ENCODE measurements at places on chromosomes 2 and 18.

DNA sequence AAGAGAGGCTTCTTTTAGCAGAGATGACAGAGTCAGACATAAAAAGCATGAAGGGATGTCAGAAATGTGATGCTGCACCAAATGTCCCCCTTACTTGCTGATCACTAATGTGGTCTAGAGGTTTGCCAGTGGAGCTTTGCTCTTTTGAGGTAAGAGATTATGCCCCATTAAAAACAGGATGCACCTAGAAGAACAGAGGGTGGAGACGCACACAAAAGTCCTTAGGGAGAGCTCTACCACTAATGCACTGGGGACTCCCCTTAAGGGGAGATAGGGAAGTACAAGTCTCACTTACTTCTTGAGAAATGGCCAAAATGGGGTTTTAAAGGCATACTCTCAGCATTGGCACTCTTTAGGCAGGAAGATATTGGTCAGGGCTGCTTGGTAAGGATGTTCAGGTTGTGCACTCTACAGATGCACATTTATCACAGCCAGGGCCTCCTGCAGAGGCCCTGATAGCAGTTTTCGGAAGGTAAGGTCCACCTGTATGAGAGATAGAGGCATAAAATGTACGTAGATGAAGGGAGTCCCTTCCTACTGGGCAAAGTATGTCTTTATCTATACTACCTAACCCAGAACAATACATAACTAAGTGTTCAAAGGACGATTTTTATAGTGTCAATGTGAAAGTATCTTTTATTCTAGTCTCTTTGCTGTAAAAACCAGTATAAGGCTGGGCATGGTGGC lies 17.0 kb upstream of the SCYGR1 start:
- no peak for DNase-seq

DNA sequence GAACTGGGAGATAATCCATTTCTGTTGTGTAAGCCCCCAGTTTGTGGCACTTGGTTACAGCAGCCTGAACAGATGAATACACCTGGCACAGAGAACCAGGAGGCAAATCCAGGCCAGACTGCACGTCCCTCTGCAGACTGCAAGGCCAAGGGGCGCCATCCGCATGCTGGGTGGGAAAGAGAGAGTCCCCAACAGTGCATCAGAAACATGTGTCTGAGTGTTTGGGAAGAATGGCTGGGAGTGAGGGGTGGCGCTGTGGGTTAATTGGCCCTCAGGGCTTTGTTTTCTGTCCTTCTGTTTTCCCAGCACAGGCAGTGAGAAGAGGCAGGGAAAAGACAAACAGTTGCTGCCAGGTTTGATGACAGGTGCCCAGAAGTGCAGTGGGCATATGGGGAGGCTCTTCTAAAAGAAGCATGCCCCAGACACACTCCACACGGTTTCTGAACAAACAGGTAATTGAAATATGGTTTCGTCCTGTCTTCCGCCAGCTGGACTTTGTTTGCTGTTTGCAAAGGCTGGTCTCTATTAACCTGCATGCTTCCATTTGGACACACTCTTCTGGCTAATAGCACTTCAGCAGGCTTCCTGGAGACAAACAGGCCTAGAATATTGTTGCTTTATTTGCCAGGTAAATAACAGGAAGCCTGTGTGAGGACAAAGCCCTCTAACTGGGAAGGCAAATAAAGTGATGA lies 43.4 kb upstream of the SEC11C start:
- no peak for DNase-seq

DNA sequence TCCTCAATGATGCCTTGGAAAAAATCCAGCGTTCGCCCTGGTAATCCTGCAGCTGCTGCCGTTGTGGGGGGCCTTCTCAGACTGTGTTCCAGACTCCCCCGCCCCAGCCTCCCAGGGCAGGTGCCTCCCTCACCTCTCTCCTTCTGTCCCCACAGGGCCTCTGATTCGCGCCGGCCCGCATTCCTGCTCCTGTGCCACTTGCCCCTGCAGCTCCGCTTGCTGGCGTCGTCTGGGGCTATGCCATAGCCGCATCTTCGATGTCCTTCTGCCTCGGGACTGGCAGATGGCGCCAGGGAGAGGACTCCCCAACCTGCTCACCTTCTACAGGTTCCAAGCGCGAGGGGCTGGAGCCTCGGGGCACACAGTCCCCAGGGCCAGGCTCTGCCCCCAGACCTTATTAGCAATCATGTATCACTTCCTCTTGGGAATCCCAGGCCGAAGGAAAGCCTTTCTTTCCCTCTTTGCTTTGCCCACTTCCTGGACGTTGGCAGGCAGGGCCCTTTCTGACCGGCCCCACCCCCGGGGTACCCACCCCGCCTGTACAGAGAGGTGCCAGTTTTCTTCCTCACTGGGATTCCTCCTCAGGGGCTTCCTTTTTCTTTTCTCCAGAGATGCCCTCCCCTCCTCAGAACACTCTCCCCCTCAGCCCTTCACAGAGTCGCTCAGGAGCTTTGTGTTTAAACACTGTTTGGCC lies 4.4 kb downstream of the SPATA3 start:
- no peak for DNase-seq

- no peak for DNase-seq
Observed at GRCh38 chr2:191705084-191705483, 27.1 kb downstream of the NABP1 start.

DNA sequence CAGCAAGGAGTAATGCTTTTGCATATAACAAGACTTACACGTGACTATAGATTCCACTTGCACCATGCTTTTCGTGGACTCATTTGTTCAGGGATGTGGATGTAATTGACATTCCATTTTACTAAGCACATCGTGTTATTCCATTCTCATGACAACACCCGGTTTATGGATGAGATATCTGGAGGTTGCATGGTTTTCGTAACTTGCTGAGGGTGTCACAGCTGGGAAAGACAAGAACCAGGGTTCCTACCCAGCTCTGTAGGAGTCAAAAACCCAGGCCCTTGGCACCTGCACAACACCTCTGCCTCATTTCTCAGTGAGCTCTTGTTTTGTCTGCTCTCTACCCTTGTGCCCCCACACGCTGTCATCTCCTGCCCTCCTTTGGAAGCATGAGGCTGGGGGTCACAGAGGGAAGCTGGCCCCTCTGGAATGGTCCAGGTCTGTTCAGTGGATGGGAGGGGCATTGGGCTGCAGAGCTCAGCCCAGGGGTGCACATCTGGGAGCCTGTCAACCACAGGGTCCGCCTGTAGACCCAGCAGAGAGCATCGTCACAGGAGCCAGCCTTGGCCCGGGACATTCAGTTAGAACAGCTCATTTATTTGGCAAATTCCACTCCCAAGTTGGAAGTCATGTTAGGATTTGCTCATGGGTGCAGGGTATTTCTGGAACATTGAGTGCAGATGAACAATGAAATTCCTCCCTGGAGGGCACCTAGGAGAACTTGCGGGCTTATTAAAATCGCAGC lies 120.1 kb upstream of the TWIST2 start:
- peak; percentile 94 for DNase-seq

- no peak for DNase-seq
Observed at GRCh38 chr18:47427923-47428637, 176.6 kb upstream of the SKOR2 start.

GRCh38 chr2:122808286-122808969 lies 1053.0 kb downstream of the TSN start:
- DNase-seq = no peak

- DNase-seq = no peak
Observed at GRCh38 chr2:88866756-88867155, 175.3 kb downstream of the RPIA start.

GRCh38 chr2:13495051-13495450 lies 778.3 kb downstream of the TRIB2 start:
- DNase-seq = no peak

All from fibroblast of skin of abdomen (primary cell).